ENCODE measurements at places on chromosomes 2 and 18. TPM values are rescaled to one million over a fixed set of nuclear protein-coding genes. Genes with fewer than 3 reads are reported as not detected.

- no peak for DNase-seq
Measured at GRCh38 chr2:175792199-175792598, 209.9 kb downstream of the LNPK start.

DNA sequence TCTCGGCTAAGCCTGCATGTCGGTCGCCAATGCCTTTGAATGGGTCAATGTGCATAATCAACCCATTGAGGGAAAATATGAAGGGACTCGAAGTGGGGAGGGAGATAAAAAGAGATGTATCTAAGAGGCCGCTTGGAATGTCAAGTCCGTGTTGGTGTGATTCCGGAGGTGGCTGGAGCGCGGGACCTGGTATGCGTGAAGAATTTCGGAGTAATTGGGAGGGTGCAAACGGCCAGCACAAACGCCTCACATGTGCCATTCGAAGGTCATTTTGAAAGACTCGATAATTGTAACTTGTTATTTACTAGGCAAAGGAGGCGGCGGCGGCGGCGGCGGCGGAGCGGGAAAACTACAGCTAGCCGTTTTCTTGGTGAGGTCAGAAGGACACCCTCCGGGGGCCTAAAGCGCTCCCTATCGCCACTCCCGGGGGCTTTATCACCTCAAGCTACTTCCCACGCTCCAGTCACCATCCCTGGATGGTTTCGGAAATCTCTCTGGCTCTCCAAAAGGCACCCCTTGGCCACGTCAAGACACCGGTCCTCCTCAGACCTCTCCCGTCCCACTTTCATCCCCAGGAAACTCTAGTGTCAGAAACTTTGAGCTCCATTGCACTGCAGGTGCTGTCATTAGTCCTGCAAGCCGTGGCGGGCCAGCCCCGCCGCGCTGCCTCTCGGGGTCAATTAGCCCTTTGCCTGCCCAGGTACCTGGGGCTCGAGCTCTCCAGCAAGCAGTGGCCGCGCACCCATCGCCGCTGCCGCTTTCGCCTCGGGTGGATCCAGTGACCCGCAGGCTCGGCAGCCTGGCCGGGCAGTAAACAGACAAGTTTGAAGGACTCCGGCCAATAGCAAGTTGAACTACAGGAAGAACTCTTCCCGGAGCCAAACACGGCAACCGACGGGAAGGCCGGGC is 1.5 kb downstream of the ERBB4 start:
- no peak for DNase-seq

DNA sequence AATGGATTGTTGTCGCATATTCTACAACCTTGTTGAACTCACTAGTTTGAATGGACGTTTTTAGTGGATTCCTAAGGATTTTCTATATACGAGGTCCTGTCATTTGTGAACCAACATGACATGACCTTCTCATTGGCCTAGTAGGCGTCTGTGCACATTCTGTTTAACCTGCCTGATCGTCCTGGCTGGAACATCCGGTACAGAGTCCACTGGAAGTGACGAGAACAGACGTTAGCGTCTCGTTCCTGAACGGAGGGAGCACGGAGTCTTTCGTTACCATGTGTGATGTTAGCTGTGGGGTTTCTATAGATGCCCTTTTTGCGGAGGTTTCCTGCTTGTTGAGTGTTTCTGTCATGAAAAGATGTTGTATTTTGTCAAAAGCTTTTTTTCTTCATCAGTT is 61.9 kb downstream of the SLC66A2 start:
- no peak for DNase-seq

DNA sequence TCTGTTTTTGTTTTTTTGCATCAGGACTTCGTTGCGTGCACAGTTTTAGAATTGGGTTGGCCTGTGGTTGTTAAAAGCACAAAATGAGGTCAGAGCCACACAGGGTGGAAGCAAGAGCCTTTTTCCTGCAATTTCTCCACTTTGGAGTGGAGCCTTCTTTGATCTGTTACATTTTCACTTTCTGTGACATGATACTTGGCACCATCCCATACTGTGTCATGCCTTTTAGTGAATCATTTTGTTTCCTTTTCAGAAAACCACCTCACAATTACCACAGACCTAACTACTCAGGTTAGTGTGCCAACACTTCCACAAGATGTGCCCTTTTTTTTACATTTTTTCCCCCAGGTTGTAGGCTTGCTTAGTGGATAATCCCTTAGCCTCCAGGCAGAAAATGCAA is 32.5 kb downstream of the MERTK start:
- DNase-seq = peak; percentile 70

DNA sequence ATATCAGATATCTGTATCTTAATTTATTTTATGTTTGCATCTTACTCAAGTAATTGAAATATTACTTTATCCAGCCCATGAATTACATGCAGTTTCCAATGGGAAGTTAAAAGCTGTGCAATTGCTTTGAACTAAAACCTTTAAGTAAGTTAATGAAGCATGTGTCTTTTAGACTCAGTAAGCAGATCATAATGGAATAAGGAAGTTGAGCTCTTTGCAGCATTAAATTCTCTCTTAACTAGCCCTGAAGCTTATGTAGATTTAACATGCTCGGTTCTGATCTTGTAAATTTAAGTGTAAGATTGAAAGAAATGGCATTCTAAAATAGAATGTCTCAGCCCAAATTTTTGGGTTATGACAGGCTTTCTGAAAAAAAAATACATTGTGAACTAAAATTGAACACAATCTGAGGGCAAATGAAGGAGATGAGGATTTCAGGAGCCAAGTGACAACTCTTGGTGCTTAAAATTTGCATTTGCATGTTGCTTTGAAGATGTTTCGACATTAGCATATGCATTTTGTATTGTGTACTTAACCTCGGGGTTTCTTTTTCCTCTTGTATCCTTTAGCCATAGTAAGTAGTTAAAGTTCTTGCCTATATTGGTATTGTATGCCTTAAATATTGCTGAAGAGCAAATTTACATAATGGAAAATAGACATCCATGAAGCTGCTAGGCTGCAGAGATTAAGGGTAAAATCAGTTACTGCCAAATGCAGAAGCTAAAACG is 297.8 kb upstream of the KCNJ3 start:
- no peak for DNase-seq

GRCh38 chr2:26008851-26009566 is 24.9 kb upstream of the RAB10 start:
- DNase-seq = no peak

DNA sequence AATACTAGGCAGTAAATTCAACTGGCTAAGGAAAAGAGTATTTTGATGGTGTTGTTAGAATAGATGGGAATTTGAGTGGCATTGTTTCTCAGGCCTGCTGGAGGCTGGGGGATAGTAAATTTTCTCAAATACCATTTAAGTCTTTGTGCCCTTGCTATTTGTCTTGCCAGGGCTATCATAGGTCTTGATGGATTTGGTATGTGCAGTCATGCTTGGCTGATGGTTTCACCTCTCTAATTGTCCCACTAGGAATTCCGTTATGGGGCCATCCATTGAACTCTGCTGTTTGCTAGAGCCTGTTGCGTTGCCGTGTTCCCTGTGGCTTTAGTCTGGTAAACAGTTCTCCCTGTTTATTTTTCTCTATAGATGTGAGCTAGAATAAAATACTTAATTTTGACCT is 438.1 kb upstream of the FAM98A start:
- DNase-seq = no peak

DNA sequence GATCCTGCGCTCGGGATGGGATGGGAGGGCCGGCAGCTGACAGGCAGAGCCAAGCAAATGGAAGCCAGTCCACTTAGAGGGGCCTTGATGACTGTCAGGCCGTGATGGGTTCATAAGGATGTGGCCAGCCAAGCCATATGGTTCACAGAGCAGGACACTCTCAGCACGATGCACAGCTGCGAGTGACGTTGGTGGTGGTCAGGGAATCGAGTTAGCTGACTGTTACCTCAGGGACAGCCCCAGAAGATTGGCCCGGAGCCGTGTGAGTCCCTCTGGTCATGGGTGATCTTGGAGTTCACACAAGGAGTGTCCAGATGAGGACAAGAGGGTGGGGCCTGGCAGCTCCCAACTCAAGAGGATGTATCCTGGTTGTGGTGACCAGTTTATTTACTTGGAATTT is 70.2 kb downstream of the TPGS2 start:
- DNase-seq = no peak

Gene RAX
- total RNA-seq = not detected

Gene WDR33
- 76.7 TPM for total RNA-seq
